Common myeloid progenitor, CD34-positive (primary cell): ENCODE measurements at places on chromosomes 4 and X.

- DNase-seq = no peak
These were observed 69.3 kb upstream of the IL2 start for GRCh38 chr4:122525865-122526264.

DNA sequence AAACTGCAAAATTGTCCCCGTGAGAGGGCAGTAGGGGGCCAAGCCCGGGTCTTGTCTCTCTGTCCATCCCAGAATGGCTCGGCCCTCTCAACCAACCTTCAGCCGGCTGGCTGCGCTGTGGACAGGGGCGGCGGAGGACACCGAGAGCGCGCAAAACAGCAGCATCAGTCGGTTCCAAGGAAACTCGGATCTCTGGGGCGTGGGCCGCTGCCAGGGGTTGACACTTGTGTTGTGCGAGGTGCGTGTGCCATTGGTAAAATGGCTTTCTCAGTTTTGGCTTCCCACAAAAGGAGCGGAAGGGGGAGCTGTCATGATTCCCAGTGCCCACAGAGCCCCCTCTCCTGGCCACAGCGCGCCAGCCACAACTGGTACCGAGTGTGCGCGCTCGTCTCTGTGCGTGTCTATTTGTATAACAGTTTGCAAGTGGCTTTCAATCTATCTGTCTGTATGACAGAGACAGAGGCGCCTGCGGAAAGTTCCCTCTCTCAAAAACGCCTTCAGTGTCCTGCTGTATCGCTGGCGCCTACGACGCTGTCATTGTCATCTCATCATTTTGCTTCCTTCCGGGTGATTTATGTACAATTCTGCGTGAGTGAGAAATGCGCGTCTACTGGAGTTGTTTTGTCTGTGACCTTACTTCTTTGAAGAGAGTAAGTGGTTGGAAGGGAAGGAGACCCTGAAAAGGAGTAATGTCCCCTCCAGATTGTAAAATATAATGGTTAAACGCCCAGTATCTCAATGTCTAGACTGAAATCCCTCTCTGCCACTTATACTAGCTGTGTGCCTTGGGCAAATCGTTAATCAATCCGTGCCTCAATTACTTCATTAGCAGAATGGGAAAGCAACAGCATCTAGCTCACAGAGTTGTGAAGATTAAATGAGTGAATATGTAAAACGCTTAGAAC lies 1.8 kb downstream of the DKK2 start:
- peak; percentile 28 for DNase-seq

DNA sequence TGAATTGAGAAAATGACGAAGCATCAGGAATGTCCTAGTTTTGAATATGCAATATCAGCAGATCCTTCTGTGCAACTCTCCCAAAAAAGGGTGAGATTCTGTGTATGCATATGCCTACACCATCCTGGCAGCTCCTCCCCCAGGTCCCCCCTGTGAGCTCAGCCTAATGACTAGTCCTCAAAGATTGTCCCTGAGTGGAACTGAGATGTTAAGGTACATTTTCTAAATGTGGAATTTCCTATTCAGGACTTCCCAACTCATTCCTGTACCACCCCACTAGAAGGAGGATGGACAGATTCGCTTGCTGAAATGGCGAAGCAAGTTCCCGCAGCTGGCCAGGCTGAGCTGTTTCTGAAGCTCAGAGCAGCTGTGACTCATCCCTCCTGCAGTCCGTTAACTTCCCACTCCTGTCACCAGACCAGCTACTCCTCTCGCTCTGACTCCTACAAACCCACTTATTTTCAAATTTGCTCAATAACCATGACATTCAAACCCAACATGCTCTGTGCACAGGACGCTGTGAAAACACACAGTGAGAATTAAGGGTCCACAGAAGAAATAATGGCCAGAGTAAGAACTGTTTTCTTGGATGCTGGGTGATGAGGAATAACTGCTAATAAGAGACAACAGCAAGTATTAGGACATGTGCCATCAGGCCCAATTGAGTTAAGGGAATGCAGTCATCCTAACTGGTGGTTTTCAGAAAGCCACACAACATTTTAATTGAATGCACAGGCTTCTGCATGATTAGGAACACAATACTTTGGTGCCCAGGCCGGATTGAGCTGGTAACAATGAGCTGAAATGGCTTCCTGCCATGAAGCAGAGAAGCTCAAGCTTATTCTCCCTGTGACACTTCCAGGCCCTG lies 40.0 kb upstream of the IRF2 start:
- DNase-seq = peak; percentile 68

- DNase-seq = peak; percentile 77
These were observed 12.7 kb downstream of the TKTL1 start for GRCh38 chrX:154308108-154308946.

DNA sequence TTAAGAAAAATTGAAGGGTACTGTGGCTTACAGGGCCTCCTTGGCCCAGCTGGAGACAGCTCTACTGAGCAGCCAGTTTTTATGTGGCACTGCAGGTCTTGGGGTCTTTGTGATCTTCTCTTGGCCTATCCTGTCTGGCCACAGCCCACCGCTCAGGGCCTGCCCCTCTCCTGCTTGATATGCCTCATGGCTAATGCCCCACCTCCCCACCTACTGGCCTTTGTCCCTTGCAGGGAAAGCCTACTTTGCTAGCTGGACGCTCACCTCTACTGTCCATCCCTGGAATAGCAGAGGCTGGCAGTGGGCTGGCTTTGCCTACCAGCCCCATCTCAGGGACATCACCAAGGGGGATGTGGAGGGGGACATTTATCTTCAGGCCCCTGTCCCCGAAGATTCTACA lies 134.1 kb downstream of the PJA1 start:
- no peak for DNase-seq

DNA sequence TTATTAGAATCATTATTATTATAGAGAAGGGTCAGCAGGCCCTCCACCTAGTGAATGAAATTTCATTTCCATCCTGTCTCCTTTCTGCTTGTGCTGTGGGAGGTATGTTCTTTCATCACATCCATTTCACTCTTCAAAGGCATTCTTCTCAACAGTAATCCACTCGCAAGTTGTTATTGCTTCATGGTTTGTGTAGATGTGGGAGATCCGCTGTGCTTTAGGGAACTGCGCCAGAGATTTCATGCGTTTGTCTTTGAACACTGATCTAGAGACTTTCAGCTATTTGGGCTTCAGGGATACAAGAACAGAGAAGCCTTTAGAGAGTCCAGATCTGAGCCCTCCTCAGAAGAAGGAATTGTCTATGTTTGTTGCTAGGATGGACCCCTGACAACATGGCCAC lies 53.5 kb upstream of the PUDP start:
- DNase-seq = no peak

DNA sequence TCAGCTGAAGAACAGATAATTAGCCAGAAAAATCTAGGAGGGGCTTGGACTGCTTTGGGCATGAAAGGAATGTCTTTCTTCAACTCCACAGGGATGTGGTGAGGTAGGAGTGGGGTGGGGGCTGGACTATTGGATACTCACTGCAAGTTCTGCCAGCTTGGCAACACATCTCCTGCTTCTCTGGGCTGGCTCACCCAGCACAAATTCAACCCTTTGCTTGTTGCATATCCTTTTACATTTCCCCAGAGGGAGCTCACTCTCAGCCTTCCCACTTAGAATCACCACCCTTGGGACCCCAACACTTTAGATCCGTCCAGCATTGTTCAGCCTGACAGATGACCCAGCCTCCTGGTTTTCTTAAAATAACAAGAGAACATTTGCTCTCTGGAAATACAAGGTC lies 120.6 kb downstream of the KDR start:
- no peak for DNase-seq

GRCh38 chr4:25814301-25815136 lies 48.3 kb downstream of the SEL1L3 start:
- DNase-seq = peak; percentile 14

- peak; percentile 47 for DNase-seq
These were observed 6.4 kb downstream of the PPEF2 start for GRCh38 chr4:75895744-75896314.

DNA sequence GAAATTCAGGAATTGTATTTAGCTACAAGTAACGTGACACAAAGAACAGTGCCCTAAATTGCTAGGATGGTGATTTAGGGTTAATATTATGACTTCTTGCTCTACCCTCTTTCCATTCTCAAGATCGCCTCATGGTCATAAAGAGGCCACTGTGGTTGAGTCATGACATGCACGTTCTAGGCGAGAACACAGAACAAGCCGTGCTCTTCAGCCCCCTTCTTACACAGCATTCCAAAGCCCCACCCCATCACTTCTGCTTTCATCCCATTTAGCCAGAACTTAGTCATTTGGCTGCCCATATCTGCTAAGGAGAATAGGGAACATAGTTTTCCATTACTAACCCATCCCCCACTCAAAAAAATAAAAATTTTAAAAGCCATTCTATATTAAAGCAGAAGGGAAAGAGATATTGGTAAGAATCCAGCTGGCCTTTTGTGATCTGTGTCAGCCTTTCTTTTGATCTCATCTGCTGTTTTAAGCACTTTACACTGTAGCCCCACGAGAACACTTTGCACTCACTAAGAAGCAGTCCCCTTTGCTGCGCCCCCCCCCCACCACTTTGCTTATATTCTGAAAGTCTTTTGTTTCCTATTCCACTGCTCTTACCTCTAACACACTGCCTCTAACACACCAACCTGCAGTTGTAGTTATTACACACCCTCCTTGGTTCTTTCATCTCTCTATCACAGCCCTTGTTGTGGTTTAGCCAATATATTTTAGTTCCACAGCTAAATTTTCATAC lies 28.4 kb downstream of the NPNT start:
- DNase-seq = no peak

GRCh38 chr4:128846063-128846462 lies 36.6 kb downstream of the JADE1 start:
- DNase-seq = no peak

DNA sequence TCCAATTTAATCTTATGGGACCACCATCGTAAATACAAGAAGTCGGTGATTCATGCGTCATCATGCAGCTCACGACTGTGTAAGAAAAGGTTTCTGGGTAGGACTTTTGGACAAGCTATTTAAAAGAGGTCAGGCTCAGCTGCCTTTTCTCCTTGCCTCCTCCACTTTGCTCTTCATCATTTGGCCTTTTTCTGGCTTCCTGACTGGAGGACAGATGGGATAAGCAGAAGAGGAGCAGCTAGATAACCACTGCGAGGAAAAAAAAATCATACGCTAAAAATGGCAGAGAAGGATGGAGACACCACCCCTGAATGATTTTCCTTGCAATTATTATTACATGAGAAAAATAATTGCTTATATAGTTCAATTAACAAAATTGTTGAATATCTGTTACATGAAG lies 294.3 kb upstream of the FSTL5 start:
- DNase-seq = no peak

- peak; percentile 61 for DNase-seq
These were observed 40.0 kb downstream of the TXK start for GRCh38 chr4:48093991-48094416.

GRCh38 chrX:72050011-72050410 lies 81.7 kb downstream of the RTL5 start:
- no peak for DNase-seq

DNA sequence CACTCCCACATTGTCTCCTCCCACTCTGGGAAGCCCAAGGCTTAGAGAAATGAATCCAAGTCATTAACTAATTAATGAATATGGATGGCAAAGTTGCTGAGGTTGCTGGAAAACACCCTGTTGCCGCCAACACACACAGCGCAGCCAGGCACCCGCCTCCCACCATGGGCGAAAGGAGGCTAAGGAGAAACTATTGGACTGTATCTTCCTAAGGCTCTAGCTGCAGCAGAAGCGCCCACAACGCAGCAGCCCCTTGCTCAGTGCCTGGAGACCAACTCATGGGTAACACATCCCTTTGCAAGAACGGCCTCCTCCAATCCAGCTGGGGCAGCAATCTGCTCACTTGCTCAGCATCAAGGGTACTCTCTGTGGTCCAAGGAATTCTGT lies 34.2 kb downstream of the TSC22D3 start:
- no peak for DNase-seq

DNA sequence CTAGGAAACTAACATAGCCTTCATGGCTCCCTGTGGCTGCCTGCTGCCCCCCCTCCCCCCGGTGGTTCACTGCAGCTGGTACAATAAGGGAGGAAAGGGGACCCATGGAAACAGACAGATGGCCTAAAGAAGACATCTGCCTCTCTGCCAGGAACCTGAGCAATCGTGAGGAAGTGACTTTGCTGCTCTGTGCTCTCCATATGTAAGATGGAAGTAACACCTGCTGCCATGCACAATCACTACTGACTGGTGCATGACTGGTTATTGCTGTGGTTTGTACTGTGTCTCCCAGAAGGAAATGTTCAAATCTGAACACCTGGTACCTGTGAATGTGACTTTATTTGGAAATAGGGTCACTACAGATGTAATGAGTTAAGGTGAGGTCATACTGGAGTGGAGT lies 43.6 kb downstream of the CD99L2 start:
- DNase-seq = peak; percentile 72

- no peak for DNase-seq
These were observed 22.4 kb downstream of the LPAR4 start for GRCh38 chrX:78769946-78770345.

DNA sequence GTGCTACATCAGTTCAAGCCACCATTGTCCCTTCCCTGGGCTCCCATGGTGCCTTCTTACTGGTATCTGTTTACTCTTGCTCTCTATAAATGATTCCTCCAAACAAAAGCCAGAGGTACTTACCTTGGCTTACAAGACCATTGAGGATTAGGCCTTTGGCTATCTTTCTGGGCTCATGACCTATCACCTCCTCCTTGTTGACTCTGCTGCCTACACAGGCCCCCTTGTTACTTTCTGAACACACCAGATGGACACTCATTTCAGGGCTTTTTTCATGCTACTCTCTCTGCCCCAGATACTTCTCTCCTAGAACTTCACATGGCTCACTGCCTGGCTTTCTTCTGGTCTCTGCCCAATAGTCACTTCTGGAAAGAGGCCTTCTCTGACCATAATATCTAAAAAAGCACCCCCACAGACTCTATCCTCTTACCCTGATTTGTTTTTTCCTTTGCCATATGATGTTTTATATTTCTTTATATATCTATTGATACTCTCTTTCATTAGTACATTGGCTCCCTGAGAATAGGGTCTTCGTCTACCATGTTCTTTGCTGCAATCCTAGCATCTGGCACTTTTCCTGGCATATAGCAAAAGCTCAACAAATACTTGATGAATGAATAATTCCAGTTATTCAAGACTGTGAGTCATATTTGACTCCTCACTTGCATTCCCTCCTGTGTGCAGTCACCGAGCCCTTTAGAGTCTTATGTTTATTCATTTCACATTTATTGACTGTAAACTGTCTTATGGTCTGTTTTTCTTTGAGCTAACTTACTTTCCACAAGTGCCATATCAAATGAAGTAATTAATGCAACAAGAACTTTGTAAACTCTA lies 27.1 kb upstream of the TAPT1 start:
- DNase-seq = no peak

GRCh38 chr4:22556495-22556894 lies 40.6 kb upstream of the ADGRA3 start:
- no peak for DNase-seq

GRCh38 chrX:53133400-53133799 lies 39.5 kb downstream of the KANTR start:
- no peak for DNase-seq

- no peak for DNase-seq
These were observed 22.6 kb downstream of the CHRNA9 start for GRCh38 chr4:40357738-40358137.

GRCh38 chrX:67426946-67427345 lies 116.9 kb upstream of the AR start:
- no peak for DNase-seq
